Fibroblast of lung (primary cell): ENCODE measurements at places on chromosomes 5 and 9.

DNA sequence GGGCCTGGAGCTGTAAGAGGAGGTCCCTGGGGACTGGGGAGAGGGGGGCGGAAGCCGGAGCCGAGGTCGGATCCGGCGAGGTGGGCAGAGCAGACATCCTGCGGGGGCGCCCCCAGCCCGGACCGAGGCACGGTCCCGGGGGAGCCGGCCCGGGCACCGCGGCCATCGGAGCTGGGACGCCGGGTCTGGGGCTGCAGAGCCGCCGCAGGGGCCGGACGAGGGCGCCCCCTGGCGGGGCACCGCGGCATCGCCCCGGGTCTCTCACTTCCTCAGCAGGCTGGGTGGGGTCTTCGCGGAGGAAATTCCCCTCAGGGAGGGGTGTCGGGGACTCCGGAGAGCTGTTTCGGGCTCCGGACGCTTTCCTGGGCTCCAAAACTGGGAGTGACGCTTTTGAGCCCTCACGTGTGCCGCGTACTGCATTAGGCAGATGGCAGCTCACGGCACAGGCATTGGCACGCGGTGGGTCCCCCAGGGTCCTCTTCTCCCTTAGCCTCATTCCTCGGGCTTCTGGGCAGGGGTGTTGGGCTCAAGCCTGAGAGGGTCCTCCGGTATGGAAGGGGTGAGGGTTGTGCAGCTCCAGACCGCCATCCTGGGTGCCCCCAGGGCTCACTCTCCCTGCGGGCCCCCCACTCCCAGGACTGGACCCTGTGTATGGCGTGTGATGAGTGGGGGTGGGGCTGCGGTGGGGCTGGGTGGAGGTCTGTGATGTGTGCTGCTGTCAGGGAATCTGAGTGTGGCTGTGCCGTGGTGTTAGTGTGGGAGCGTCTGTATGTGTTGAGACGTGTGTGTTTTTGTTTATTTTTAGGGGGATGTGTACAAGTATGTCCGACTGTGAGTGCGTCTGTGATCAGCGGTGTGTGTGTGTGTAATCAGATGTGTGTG lies 29.6 kb downstream of the LHX2 start:
- DNase-seq = no peak

DNA sequence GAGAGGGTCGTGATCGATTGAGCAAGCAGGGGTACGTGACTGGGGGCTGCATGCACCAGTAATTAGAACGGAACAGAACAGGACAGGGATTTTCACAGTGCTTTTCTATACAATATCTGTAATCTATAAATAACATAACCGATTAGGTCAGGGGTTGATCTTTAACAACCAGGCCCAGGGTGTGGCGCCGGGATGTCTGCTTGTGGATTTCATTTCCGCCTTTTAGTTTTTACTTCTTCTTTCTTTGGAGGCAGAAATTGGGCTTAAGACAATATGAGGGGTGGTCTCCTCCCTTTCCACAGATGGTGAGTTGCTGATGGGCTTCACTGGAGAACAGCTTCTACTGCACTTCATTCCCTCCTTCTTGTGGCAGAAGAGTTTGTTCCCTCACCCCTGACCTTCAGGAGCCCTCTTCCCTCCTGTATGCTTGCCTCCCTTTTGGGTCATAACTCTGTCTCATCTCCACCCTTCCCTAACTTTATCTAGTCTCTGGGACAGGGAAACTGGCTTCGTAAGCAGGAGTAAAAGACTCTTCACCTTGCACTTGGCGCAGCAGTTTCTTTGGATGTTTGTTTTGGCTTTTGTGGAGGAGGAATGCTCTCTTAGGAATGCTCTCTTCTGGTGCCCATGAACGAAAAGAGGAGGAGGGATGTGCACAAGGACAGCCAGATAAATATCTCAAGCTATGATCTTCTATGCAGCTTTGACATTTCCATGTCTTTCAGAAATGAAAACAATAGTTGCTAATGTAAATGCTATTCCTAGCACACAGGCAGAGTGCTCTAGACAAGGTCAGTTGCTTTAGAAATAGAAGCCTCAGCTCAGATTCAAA lies 139.8 kb upstream of the RPS23 start:
- no peak for DNase-seq

GRCh38 chr5:98935206-98935605 lies 6.4 kb upstream of the CHD1 start:
- peak; percentile 59 for DNase-seq

DNA sequence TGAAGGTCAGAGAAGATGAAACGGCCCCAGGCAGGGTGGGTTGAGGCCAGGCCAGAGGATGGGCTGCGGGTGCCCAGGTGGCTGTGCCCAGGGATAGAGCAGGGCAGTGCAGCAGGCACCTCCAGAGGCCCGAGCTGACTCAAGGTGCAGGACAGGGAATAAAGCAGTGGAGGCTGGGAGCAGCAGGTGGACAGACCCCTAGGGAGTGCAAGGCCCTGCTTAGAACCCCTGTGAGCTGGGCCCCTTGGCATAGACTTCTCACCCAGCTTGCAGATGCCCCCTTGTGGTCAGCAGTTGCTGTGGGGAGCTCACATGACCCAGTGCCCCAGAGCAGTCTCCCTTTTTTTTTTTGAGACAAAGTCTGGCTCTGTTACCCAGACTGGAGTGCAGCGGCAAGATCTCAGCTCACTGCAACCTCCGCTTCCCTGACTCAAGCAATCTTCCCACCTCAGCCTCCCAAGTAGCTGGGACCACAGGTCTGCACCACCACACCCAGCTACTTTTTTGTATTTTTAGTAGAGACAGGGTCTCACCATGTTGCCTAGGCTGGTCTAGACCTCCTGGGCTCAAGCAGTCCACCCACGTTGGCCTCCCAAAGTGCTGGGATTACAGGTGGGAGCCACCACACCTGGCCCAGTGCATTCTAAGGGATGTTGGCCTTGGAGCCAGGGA lies 118.8 kb downstream of the WNK2 start:
- DNase-seq = peak; percentile 42

DNA sequence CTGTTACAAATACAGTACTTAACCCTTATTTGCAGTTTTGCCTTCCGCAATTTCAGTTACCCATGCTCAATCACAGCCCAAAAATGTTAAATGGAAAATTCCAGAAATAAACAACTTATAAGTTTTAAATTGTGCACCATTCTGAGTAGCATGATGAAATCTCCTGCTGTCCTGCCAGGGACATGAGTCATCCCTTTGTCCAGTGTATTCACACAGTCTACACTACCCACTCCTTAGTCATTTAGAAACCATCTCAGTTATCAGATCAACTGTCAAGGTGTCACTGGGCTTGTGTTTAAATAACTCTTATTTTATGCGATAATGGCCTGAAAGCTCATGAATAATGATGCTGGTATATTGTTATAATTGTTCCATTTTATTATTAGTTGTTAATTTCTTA lies 95.8 kb downstream of the PLCXD3 start:
- DNase-seq = peak; percentile 94

GRCh38 chr9:129501771-129502319 lies 119.1 kb downstream of the C9orf50 start:
- DNase-seq = no peak

DNA sequence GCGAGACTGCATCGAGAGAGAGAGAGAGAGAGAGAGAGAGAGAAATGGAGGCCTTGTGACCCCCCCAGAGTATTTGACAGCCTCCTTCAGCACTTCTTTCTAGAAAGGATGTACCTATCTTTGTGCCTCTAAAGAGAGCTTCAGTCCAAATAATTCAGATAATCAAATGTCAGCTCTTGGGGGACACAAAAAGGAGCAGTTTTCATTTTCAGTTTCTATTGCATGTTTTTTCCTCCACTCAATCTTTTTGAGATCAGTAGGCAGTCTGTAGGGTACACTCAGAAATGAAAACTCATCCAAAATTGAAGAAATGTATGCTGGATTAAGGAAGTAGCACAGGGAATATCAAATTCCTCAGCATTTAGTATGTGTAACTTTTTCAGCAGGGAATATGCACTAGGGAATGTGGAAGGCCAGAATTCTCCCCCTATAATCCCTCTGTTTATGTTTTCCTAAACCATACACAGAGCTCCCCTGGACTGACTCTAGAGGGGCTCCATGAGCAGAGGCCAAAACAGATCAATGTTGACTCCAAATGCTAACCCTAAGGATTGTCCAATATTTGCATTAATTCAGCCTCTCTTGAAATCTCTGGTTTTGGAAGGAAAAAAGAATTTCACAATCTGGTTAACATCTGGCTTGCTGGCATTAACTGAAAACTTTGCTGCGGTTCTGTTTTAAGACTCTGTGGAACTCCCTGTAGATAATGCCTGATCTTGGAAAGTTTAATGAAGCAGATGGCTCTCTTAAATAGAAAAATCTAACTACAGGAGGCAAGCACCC lies 250.1 kb downstream of the CEMIP2 start:
- DNase-seq = no peak

GRCh38 chr5:61931236-61931635 lies 374.8 kb upstream of the KIF2A start:
- no peak for DNase-seq

DNA sequence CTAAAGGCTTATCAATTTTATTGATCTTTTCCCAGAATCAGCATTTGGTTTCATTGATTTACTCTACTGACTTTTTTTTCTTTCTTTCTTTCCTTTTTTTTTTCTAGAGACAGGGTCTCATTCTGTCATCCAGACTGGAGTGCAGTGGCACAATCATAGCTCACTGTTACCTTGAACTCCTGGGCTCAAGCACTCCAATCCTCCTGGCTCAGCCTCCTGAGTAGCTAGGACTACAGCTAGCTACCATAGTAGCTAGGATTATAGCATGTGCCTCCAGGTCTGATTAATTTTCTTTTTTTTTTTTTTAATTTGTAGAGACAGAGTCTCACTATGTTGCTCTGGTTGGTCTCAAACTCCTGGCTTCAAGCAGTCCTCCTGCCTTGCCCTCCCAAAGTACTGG lies 11.7 kb downstream of the MLANA start:
- DNase-seq = no peak

- no peak for DNase-seq
These were observed 11.1 kb downstream of the NIPSNAP3B start for GRCh38 chr9:104774831-104775573.

- DNase-seq = no peak
These were observed 12.4 kb downstream of the PCAT7 start for GRCh38 chr9:94567271-94567670.

DNA sequence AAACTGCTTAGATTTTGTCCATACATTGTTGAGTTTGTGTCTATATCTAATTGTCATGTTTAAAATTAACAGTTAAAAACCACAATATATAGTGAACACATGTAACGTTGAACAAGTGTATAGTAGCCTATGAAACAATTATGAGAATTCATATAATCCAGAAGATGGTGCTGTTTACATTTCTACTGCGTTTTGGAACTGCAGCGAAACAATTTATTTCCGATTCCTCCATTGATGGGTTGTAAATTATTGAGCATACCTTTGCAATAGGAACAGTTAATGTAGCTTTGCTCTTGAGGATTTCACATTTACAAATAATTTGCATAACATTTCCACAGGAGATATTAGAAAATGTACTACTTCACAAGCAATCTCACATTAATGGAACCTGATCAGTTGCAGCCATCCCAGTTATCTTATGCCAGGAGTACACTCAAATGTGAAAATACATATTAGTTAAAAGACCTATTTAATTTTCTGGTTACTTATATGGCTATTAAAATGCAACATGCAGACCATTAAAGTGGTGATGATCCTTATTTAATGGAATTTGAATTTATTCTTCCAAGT lies 411.8 kb downstream of the CDH10 start:
- DNase-seq = peak; percentile 0

GRCh38 chr5:125375143-125375542 lies 628.7 kb upstream of the ZNF608 start:
- DNase-seq = no peak

DNA sequence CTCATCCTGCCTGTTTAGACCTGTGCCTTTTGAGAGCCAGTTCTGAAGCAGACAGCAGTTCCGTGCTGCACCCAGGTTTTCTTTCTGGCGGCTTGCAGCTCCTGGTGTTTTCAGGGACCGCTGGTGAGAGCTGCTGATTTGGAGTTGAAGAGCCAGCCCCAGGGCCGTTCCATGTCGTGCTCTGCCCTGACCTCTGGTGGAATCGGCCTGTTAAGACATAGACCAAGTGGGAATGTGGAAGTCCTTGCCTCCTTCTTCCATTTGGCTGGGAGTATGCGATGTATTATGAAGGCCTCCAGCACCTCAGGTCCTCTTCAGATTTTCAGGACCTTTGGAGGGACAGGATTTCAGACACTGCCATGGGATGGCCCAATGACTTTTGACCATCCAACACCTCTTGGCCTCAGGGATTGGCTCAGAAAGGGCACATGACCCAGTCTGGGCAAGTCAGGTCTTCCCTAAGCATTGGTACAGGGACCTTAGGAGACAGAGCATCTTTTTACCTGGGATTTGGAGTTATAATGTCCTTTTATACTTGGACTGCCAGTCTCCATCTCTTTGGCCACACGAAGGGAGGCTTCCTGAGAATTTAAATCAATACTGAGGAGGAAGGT lies 136.1 kb upstream of the CLINT1 start:
- DNase-seq = peak; percentile 47

DNA sequence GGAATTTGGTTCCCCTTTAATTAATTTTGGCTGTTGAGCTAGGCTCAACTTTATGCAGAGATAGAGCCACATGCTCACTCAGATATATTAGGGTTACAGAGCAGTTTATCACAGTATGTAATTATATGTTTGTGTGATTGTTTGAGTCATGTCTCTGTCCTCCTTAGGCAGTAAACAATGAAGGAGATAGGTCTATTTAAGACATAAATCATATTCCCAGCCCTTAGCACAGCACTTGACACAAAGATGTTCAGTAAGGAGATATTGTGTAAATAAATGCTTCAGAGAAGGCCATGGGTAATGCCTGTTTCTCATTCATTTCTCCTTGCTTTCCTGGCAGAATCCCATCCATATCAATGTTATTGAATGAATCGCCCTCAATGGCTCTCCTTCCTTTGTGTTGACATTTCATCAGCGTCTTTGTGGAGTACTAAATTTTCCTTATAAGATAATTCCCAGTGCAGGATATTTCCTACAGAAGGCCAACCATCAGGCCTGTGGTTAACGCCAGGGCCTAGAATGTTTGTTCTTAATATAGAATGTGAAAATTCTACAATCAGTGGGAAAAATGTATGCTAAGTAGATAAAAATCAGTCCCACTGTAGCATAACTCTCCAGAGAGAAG lies 408.0 kb downstream of the EBF1 start:
- no peak for DNase-seq

DNA sequence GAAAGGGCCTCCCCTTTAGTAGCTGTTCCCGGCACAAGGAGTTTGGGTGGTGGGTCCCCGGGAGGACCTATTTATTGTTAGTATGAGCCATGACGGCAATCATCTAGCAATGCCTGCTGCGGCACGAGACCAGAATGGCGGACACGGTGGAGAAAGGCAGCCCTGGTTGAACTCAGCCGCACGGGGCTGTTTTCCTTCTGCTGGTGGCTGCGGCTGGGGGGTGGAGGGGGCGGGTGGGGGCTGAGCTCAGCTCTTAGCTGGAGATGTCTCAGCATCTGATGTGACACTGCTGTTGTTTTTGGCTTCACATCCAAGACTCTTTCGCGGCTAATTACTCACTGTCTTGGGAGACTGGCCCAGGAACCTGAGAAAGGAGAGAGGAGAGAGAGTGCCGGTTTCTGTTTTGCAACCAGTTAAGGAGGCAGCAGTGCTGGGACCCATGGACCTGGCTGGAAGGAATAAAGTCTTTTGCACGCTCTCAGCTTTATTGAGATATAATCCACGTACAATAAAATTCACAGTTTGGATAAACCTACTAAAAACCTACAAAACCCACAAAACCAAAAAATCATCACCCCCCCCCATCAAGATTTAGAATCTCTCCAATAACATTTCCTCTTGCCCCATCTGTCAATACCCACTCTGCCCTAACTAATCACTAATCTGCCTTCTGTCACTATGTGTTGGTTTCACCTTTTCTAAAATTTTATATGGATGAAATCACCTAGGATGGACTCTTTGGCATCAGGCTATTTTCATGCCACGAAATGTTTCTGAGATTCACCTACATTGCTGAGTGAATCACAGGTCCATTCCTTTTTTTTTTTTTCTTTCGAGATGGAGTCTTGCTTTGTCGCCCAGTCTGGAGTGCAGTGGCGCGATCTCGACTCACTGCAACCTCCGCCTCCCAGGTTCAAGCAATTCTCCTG lies 81.8 kb upstream of the NEURL1B start:
- peak; percentile 95 for DNase-seq
